ENCODE measurements at places on chromosomes 7 and 10. TPM values are rescaled to one million over a fixed set of nuclear protein-coding genes. Genes with fewer than 3 reads are reported as not detected.

DNA sequence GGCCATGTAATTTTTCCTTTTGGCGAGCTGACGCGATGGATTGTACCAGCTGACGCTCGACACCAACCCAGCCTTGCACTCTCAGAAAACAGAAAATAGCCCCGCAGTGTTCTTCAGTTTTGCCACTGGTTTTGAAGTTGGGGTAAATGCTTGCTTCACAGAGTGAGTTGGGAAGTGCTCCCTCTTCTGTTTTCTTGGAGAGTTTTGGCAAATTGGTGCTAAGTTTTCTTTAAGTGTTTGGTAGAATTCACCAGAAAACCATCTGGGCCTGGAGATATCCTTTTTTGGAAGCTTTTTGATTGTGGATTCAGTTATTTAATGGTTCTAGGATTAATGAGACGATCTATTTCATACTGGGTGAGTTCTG is 252.8 kb downstream of the ELFN1 start:
- no peak for DNase-seq

- DNase-seq = no peak
Observed at GRCh38 chr10:74480778-74481177, 329.8 kb downstream of the ADK start.

- no peak for DNase-seq
Observed at GRCh38 chr10:73522263-73522662, 26.4 kb upstream of the PPP3CB start.

DNA sequence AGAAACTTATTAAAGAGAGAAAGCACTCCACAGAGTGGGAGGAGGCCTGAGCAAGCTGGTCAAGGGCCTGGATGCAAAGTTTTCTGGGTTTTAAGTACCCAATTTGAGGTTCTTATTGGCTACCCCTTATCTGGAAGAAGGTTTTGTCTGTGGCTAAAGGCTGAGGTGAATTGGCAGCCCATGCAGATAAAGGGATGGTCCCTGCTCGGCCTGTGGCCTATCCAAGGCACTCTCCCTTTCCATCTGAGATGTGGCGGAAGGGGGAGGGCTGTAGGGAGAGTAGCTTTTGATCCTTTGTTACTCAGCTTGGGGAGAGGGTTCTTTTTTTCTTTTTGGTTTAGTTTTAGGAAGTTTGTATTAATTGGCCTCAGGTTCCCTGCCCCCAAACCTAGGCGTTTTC is 465.1 kb downstream of the ATRNL1 start:
- no peak for DNase-seq

GRCh38 chr7:97409346-97409745 is 291.8 kb downstream of the SDHAF3 start:
- DNase-seq = no peak

DNA sequence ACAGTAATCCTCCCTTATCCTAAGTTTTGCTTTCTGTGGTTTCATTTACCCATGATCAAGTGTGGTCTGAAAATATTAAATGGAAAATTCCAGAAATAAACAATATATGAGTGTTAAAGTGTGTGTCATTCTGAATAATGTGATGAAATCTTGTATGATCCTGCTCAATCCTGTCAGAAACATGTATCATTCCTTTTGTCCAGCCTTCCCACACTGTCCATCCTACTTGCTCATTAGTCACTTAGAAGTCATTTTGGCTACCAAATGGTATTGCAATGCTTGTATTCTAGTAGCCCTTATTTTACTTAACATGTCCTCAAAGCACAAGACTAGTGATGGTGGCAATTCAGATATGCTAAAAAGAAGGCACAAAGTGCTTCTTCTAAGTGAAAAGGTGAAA is 1211.2 kb upstream of the SORCS1 start:
- DNase-seq = peak; percentile 36

CD36 gene
- 6.5 TPM for total RNA-seq

GRCh38 chr7:112892263-112892662 is 102.1 kb upstream of the TMEM168 start:
- DNase-seq = peak; percentile 49

DNA sequence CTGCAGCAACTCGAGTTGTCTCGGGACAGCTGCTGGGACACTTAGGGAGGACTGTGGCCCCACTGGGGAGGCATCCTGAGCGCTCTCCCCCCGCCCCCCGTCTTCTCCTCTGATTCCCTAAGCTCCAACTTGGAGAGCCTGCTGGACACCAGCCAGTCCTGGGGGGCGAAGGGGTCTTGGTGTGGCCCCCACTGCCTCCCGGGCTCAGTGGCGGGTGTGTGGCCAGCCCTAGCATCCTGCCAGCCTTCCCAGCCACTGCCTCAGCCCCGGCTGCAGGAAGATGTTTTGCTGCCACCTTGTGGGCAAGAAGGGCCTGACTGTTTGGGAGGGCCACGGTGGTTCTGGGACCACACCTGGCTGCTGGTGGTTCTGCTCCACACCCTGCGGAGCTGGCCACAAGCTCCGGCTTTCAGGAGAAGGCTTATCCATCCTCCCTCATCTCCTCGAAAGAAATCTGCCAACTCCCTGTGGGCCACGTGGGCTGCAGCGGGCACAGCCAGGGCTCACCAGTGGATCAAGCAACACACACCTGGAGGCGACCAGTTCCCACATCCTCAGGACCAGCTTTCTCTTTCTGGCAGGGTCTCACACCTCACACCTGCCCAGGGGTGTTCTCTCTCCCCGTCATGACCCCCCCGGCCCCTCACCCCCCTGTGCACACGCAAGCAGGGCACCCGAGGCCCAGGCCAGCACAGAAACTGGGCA is 24.8 kb downstream of the AGAP3 start:
- peak; percentile 63 for DNase-seq

DNA sequence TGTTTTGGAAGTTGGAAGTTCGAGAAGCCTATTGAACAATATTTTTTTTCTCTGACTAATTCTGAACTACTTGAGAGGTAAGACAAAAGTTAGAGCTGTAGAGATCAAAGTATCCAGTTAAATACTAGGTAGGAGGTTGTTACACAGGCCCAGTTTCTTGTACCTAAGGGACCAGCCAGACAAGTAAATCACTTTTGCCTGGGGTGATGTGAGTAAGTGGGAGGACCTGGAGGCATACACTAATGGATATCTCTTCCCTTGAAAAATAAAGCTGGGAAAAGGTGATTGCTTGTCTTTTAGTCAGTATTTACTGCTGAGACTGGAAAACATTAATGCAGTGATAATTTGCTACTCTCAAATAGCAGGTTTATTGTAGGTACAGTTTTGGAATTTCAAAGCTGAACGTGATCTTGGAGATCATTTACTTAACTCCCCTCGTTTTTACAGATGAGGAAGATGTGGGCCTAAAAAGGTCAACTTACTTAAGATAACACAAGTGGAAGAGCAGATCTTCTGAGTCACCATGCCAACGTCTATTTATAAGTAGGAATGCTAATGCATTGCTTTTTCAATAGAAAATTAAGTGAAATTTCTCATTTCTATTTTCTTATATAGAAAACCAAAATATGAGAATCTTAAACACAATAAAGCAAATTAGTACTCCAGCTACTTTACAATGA is 181.3 kb downstream of the PPP1R9A start:
- no peak for DNase-seq

DNA sequence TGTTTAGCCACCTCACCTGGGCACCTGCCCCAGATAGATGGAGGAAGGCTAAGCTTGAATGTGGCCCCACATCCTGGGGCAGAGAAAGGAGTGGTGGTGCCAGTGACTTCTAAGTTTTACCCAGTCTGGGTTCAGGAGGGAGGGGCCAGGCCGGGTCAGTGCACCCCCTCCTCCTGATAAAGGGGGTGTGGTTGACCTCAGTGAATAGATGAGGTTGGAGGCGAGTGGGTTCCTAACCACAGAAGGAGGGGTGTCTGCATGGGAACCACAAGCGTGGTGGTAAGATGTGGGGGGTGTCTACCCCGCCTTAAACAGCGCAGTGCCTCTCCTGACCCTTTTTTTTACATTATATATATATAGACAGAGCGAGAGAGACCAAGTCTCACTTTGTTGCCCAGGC is 105.3 kb upstream of the KCTD7 start:
- no peak for DNase-seq

DNA sequence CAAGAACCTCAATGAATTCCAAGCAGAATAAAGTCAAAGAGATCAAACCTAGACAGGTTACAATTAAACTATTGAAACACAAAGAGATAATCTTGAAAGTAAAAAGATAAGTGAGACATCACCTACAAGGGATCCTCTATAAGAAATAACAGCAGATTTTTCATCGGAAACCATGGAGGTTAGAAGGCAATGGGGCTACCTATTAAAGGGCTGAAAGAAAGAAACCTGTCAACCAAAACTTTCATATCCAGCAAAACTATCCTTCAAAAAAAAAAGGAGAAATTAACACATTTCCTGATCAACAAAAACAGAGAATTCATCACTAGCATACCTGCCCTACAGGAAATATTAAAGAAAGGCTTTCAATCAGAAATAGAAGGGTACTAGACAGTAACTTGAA is 244.9 kb downstream of the ARHGAP12 start:
- DNase-seq = peak; percentile 31

- peak; percentile 83 for DNase-seq
Observed at GRCh38 chr10:22681783-22682183, 32.6 kb downstream of the PIP4K2A start.

JCAD gene
- total RNA-seq = 0.49 TPM

GRCh38 chr7:37598824-37599223 is 84.7 kb upstream of the GPR141 start:
- DNase-seq = no peak

DNA sequence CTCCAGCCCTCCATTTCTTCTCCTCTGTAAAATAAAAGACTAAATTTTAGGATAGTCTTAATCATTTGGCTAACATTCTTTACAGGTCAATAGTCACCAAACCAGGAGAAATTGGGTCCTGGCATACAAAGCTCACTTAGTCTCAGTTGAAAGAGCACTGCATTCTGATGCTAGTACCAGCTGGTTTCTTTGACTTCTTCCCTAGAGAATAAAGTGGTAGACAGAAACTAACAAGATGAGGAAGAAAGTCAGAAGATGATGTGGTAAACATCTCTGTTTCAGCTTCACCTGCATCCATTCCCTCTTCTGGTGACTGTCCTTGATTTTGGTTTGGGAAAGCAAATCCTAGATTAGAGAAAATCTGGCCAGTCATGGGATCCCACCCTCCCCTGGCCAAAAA is 37.2 kb downstream of the NKX2-3 start:
- DNase-seq = no peak

- no peak for DNase-seq
Observed at GRCh38 chr10:28794986-28795385, 117.7 kb downstream of the BAMBI start.

DNA sequence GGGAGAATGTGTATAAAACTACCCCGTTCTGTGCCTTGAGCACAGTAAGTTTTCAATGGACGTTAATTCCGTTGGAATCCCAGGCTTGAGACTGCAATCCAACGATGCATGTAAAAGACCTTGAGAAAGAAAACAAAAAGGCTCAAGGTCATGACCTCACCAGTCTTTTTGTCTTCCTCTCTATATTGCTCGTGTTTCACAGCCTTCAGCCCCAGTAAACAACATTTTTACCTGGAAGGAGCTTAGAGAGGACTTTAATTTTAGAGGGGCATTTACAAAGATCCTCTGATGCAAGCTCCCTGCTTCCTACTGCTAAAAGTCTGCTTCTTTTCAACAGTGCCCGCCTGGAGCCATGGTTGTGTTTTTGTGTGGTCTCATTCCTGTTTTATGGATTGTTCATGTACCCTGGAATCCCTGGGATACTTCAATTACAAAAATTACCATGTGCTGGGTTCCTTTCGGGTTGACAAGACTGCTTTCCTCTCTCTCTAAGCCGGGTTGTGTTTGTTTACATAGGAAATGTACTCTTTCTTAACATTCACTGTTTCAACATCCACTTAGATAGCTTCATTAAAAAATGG is 320.1 kb upstream of the NFE2L3 start:
- no peak for DNase-seq

DNA sequence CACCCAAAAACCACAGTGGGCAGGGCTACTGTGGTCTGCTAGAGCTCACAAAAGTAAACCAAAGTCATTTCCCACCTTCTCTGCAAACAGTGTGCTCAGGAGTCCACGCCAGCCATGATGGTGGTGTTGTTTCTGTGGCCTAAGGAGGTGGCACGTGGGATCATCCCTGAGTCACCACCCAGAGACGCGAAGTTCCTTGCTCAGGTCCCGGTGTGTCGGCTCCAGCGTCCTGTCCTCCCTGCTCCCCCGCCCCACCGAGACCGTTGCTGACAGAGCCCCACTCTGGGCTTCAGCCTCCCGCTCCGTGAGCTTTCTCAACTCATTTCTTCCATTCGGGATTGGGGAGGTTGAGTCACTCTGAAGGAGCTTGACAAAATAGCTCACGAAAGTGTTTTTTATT is 118.7 kb downstream of the NPTX2 start:
- DNase-seq = no peak

HSPA12A gene
- total RNA-seq = 3.1 TPM

SPRN gene
- total RNA-seq = not detected

ELAPOR2 gene
- 0.12 TPM for total RNA-seq

CRHR2 gene
- total RNA-seq = not detected

GRCh38 chr10:96641396-96642295 is 54.8 kb upstream of the TM9SF3 start:
- DNase-seq = no peak

SPDYE11 gene
- not detected for total RNA-seq

DNA sequence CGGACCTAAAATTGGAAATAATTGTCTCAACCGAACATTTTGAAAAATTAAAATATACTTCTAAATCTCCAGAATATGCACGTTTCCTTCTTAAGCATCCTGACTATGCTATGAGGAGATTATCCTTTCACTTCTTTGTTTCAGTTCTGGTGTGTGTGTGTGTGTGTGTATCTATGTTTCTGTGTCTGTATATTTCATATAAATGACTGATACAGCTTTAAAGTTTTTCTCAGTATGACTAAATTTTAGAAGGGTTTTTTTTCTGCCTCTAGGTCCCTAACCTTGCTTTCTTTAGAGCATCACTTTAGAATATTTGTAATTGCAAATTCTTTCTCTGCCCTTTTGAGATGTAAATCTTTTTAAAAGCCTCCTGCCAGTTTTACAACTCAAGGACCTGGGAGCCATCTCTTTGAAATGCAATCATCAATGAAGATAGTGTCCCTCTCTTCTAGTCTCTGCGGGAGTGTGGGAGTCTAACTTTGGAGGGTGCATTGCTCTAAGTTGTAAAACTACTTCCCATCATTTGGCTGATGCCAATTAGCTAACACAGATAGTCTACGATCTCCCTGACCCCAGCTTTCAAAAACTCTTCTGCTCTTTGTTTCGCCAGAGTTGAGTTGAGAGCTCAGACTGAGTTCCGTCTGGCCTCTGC is 782.0 kb upstream of the ZWINT start:
- no peak for DNase-seq

DNA sequence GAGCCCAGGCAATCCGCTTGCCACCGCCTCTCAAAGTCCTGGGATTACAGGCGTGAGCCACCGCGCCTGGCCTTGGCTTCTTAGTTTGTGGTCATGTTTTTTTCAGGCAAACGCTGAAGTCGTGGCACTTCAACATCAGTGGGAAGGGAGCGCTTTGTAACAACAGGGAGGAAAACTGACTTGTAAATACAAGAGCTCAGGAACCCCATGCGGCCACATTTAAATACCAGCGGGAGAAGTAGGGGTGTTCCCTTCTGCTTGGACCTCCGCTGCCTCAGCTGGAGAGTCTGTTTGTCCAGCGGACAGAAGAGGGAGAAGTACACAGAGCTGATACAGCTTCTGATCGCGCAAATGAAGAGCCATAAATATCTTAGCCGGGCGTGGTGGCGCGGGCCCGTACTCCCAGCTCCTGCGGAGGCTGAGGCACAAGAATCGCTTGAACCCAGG is 108.7 kb upstream of the KMT2C start:
- no peak for DNase-seq

CALHM1 gene
- total RNA-seq = not detected
